ENCODE measurements at places on chromosomes 3 and 15. TPM values are rescaled to one million over a fixed set of nuclear protein-coding genes. Genes with fewer than 3 reads are reported as not detected.

Gene VGLL3
- 88.2 TPM for total RNA-seq

Gene H1-8
- not detected for total RNA-seq

Gene GOLGA8G
- not detected for total RNA-seq

Gene GSK3B
- total RNA-seq: 36.8 TPM

Gene CPEB1
- 13.8 TPM for total RNA-seq

Gene ATP8B4
- 0.19 TPM for total RNA-seq

Gene EOGT
- total RNA-seq: 36.6 TPM

Gene MOBP
- total RNA-seq: under 0.01 TPM

Measured in regular cardiac myocyte (primary cell).